ENCODE measurements at places on chromosomes 11 and 22. TPM values are rescaled to one million over a fixed set of nuclear protein-coding genes. Genes with fewer than 3 reads are reported as not detected.
A peak's percentile ranks its signal among the peaks of the same experiment; 100 is the strongest.

- no peak for DNase-seq
These were observed 31.0 kb upstream of the PICALM start for GRCh38 chr11:86099874-86100273.

- no peak for DNase-seq
These were observed 131.0 kb downstream of the MICAL2 start for GRCh38 chr11:12241401-12241800.

DNA sequence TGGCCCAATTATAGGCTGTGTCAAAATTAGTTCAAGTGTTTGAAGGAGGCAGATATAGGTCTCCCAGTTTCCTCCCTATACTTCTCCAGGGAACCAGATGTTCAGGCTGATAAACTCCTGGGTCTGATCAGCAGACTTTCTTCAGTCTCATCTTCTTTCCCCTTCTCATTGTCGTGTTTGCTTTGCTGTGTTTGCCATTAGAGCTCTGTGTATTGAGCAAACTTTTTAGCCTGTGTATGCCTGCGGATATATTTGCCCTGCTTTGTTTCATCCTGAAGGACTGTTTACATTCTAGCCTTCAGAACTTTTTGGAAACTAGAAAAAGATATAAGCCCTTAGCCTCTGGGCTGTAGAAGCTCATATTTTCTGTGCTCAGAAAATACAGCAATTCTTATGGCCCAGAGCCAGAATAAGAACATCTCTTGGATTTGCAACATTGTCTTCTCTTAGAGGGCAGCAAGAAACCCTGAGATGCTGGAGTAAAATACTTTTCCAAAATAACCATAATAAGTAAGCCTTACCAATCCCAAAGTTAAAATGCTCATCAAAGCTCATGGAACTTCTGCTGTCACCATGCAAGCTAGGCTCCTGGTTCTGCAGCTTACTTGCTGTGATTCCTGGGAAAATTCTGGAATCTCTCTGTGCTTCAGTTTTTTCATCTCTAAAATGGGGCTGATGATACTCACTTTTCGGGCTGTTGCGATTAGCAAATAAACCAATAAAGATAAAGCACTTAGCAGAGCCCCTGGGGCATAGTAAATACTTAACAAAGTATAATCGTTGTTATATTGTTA, 34.1 kb upstream of the ME3 start:
- no peak for DNase-seq

GRCh38 chr22:38086001-38086845, 2.2 kb upstream of the SLC16A8 start:
- DNase-seq = peak; percentile 35

- DNase-seq = no peak
These were observed 59.1 kb downstream of the PDHX start for GRCh38 chr11:34975482-34975881.

Gene APOA4
- total RNA-seq = not detected

Gene USP2
- 1.6 TPM for total RNA-seq
